ENCODE measurements at places on chromosomes 16 and 17.

DNA sequence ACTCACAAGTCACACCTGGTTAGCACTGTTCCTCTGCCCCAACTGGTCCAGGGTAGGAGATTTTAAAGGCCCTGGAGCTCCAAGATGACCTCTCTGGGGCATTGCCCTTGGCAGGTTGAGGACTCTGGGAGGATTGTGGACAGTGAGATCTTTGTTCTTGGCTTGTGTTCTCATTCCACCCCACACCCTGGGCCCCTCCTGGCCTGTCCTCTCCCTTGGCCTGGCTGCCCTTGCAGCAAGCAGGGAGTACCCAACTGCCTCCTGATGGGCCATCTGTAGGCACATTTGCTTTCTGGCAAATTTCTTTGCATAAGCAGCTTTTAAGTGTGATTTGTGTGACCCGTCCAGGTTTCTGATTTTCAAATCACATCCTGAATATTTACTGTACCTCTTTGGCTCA, 239.6 kb downstream of the UTP18 start:
- no peak for DNase-seq

- no peak for DNase-seq
Measured at GRCh38 chr16:67240506-67240905, 6.8 kb downstream of the FHOD1 start.

DNA sequence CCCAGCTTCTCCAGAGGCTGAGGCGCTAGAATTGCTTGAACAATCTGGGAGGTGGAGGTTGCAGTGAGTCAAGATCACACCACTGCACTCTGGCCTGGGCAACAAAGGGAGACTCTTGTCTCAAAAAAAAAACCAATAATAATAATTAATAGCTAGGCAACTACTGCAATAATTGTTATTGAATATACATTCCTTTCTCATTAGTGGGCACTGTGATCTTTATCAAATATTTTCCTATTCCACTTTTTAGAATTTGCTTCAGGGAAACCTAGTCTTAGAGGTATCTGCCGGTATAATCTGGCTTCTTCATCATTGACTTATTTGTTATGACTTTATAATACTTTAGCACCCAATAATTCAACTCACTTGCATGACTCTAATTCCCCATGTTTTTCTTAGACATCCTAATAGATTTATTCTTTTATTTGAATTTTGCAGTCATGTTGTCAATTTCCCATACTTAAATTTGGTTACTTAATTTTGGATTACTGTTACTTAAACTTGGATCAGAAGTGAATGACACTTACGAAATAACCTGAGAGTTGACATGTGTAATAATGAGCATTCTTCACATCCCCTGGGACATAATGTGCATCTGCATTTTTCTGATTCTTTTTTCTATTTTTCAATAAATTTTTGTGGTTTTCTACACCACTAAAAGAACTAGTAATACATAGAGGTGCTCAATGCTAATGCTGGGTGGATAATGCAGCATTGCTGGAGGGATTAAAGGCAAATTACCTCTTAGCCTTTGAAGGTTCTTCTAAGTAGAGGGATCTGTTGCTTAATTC, 25.0 kb upstream of the KCNJ16 start:
- no peak for DNase-seq

- DNase-seq = peak; percentile 51
Measured at GRCh38 chr17:78921437-78921971, 3.7 kb downstream of the TIMP2 start.

DNA sequence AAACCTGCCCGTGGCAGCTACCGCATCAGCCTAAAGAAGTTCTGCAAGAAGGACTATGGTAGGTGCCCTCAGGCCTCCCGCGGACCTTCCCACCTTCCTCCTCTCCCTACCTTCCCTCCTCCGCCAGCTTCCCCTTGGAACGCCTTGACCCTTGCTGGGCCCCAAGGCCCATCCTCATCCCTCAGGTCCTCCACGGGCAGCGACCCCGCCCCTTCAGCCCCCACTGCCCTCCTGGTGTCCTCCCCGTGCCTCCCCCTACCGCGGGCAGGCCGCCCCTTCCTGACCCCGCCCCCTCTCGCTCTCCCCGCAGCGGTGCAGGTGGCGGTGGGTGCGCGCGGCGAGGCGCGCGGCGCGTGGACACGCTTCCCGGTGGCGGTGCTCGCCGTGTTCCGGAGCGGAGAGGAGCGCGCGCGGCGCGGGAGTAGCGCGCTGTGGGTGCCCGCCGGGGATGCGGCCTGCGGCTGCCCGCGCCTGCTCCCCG, 1.4 kb upstream of the TBC1D24 start:
- no peak for DNase-seq

DNA sequence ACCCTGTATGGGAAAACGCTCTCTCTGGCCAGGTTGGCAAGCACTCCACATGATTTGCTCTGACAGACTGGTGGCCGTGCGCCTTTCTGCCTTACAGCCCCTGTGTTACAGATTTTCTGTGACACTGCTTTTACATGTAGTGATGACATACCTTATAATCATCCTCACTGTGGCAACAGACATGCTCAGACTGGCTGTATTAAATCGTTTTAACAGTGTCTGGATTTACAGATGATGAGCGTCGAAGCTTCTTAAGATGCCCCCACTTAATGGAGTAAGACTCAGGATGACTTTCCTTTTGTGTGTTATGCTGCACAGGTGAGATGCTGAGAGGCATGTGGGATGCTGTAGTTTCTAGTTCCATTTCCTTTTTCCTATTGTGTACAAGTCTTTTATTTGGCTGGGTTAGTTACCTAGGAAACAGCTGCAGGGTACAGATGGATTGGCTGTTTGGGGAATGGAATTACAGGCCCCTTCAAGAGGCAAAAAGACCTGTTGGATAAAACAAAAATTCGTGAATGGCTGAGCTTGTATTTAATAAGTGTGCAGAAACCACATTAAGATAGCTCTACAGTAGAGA, 20.9 kb upstream of the VWA3A start:
- no peak for DNase-seq

DNA sequence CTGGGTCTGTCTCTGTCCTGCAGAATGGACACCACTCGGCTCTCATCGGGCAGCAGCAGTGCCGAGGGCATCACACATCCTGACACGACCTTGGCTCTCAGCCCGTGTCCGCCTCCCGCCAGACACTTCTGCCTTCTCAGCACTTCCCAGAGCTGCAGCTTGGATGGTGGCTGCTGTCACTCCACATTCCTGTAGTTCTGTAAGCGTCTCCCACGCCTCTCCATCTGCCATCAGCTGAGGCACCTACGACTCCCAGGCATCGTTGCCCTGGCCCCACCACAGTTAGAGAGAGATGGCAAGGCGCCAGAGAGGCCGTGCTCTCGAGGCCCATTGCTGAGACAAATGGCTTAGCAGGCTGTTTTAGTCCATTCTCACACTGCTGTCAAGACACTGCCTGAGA, 195.9 kb upstream of the CHMP6 start:
- peak; percentile 71 for DNase-seq

DNA sequence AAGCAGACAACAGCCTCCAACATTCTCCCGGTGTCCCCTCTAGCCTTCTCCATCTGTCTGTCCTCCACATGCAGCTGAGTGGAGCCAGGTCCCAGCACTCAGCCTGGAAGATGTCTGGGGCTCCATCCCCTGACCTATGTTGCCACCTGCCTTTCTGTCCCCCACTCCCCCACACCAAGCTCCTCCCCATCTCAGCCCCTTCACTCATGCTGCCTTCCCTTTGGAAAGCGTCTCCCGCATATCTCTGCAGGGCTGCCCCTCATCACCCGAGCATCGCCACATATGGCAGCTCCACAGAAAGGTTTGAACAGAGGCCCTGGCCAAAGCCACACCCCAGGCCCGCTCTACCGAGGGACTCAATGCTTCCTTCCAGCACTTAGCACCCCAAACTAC, 24.2 kb downstream of the NSMCE1 start:
- DNase-seq = peak; percentile 28

DNA sequence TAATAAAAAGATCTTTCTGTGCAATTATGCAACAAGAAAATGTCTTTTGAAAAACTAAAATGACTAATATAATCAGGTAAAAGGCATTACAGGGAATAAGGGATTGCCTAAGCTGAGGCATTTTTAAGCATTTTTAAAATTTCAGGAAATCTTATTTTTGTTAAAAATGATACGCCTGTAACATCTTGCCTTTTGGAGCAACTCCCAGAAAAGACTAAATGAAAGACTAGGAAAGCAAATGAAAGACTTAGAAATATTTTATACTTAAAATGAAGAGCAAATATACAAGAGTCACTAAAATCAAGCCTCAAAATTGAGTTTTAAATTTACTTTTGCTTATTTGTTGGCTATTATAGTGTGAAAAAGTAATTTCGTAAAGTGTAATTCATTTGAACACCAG, 55.8 kb downstream of the DUSP14 start:
- no peak for DNase-seq

DNA sequence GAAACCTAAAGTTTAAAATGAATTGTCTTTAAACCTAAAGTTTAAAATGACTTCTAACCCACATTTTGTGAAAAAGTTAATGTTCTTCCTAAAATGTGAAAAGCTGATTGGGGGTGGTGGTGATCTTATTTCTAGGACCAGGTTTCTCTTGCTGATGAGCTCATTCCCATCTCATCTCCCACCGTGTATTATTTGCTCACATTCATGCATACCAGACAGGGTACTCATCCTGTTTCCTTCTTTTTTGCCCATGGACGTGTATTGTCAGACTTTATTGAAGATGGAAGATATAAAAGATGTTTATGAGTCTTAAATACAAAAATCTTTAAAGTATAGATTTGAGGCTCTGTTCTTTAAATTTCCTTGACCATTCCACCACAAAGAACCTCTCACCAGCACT, 70.1 kb upstream of the MPHOSPH6 start:
- no peak for DNase-seq

GRCh38 chr16:4052096-4052495, 64.1 kb downstream of the ADCY9 start:
- no peak for DNase-seq

DNA sequence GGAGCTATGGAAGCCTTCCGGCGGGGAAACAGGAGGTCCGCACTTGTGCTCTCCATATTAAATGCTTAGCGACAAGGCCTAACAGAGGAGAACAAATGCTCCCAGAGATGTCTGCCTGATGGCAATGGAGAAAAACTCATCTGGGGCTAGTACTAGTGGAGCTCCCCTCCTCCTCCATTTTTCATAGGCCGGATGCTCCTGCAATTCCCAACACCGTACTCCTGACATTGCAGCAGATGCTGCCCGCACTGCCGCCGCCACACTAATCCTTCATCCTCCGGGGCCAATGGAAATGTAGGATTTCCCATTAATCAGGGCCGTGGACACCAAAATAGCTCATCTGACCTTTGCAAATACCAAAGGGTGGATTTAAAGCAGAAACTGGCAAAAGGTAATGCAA, 27.5 kb downstream of the TOM1L2 start:
- no peak for DNase-seq

- DNase-seq = no peak
Measured at GRCh38 chr17:17325816-17326215, 22.6 kb downstream of the NT5M start.

DNA sequence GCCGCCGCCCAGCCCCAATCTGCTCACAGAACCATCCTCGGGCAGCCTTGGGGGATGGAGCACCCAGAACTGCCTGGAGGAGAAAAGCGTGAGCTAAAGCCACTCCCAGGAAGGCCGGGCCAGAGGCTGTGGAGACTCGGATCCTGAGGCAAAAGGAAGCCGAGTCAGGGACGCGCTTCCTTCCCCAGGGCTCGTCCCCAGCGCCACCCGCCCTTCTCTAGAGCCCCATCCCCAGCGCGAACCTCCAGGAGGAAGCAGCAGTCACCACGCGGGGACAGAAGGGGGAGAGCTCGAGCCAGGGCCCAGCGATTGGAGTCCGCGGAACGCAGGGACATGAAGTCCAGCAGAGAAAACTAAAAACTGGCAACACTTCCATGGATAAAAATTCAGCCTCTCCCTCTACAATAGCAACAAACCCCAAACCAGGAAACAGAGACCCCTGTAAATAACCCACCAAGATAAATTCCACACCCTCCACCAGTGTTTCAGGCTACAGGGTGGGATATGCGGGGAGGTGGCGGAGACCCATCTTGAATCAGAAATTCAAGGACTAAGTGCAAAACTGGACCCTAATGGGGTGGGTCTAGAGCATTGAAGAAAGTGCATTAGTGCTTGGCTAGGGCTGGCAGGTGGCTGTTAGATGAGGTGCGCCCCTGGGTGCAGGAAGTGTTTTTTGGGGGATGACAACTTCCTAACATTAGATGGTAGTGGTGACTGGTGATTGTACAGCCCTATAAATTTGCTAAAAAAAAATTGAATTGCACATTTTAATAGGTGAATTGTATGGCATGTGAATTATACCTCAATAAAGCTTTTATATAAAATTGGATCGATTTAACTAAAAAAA, 116.1 kb upstream of the METRNL start:
- DNase-seq = peak; percentile 93

DNA sequence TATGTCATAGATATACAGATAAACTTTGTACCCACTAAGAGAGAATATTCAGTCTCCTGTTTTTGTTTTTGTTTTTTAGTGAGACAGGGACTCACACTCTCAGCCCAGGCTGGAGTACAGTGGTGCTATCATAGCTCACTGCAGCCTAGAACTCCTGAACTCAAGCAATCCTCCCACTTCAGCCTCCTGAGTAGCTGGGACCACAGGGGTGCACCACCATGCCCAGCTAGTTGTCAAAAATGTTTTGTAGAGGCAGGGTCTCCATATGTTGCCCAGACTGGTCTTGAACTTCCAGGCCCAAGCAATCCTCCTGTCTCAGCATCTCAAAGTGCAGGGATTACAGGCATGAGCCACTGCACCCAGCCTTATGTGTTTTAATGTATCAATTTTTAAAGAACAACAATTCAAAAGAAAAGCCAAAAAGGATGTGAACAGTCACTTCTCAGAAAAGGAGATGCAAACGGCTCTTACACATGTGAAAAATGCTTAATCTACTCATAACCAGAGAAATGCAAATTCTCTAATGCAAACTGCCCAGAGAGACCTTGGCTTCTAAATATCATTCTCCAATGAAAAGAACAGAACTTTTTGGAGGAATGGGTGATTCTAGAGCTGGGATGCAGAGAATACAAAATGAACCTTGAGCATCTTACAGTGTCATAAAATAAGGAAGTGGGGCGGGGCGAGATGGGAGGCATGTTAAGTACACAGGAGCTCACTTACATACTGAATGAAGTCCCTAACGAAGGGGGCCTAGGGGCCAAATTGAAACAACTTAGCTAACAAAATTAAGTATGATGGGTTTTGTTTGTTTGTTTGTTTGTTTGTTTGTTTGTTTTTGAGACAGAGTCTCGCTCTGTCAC, 7.3 kb upstream of the CMTM3 start:
- no peak for DNase-seq

- peak; percentile 48 for DNase-seq
Measured at GRCh38 chr16:10846213-10846998, 27.8 kb upstream of the TVP23A start.

All from left lung (tissue), 14 donors.